ENCODE measurements at places on chromosomes 6 and 20.

DNA sequence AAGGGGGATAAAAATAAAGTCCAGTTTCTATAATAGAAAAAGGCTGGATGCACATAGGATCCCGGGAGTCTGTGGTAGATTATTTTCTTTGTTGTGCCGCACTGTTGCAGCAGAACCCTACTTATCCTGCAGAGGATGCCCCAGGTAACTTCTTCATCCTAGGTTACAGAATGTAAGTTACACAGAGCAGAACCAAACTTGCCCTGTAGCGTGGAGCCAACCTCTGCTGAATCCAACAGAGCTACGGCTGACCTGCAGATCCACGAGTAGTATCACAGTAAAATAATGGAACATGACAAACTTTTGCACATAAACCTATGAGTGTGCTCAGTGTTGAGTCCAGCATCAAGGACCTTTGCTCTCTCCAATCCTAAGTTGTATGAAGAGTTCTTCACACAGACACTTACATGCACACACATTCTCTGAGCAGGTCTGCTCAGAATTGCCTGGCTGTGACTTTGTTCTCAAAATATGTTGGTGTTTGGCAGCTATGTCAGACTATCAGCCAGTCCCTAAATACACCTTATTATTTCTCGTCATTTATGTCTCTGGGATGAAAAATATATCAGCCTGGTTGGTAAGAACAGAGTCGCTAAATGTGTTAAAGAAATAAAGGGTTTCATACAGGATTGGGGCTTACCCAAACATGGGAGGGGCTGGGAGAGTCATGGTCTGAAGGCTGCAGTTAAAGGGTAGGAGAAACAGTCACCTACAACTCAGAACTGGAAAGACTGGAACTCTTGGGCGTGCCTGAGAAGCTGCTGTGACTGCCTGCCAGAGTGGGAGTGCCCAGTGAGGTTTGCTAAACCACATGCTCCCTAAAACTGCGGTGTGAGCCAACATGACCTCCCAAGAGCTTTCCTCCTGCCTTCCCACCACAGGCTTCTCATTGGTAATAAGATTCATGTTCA is 165.1 kb upstream of the SLC24A3 start:
- no peak for DNase-seq

DNA sequence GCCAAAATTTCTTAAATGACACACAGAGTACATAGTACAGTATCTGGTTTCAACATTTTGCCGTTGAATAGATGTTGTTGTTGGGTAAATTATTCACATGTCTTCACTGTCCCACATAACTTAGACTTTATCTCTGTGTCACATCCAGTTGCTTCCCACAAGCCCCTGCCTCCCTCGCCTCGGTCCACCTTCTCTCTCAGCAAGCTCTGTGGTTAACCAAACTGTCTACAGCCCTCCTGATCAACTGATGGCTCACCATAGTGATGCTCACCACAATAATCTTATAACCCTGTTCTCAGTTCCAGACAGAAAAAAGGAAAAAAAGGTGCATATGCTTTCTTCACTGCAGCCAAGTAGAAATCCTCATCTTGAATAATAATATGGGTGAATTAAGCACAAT is 23.0 kb downstream of the IL17F start:
- no peak for DNase-seq

DNA sequence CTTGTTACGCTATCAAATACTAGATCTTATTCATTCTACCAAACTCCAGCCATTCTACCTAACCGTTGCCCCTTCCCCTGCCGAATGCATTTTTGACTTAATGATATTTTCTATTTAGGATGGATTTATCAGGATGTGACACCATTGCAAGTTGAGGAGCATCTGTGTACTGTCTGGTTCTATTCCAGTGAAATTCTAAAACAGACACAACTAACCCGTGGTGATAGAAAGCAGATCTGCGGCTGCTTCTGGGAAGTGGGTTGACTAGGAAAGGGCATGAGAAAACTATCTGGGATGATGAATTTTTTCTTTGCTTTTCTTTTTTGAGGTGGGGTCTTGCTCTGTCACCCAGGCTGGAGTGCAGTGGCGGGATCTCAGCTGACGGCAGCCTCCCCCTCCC is 20.7 kb upstream of the SRC start:
- DNase-seq = no peak

GRCh38 chr20:50133041-50133440 is 20.1 kb upstream of the UBE2V1 start:
- peak; percentile 20 for DNase-seq

DNA sequence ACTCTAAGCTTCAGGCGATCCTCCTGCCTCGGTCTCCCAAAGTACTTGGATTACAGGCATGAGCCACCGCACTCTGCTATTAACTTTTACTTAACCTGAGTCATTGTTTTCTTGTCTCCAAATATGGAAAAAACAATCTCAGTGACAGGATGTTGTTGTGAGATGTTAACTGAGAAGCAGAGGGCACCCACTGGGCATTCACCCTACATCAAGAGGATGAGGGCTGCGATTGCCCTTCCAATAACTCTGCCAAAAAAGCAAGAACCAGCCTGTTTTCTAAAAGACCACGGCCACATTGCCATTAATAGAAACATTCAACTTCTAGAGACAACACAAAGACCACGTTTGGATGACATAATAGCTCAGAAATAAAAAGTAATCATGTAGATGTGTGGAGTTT is 107.6 kb upstream of the SGK1 start:
- no peak for DNase-seq

- no peak for DNase-seq
Measured at GRCh38 chr6:129508477-129509145, 201.4 kb downstream of the ARHGAP18 start.

DNA sequence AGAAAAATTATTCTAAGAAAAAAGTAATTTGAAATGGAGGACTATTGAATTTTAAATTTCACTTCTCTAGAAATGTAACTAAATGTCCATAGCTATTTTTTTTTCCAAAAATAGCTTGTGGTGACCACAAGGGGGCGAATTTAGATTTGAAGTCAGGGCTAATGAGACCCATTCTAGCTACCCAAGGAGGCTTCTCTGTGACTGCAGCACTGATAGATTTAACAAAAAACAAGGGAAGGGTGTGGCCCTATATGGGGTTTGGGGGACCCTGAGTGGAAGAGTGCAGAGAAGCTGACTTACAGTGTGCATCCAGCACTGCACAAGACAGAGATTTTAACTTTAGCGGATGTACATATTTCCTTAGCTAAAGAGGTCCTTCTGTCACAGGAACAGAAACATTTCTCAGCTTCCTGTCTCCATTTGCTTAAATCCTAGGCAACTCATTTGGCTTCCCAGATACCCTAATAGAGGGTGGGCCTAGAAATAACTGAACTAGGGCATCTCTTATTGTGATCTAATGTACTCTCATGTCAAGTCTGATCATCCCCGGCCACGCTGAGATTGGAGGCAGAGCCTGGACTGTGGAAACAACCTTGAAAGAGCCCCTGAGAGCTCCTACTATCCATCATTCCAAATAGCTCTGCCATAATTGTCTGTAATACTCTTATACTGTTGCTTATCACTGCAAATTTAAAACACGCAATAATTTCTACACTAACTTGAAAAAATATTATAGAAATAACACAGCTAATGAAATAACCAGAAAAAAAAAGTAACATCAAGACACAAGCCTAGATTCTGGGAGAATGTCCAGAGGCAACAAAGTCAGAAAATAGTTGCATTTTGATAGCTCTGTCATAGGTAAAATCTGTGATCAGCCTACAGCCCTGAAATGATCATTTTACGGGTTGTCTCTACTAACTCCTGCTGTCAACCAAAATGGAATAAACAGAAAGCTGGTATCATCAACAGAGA is 93.6 kb downstream of the SNAP91 start:
- peak; percentile 63 for DNase-seq

GRCh38 chr6:155830531-155830930 is 374.9 kb upstream of the NOX3 start:
- no peak for DNase-seq

DNA sequence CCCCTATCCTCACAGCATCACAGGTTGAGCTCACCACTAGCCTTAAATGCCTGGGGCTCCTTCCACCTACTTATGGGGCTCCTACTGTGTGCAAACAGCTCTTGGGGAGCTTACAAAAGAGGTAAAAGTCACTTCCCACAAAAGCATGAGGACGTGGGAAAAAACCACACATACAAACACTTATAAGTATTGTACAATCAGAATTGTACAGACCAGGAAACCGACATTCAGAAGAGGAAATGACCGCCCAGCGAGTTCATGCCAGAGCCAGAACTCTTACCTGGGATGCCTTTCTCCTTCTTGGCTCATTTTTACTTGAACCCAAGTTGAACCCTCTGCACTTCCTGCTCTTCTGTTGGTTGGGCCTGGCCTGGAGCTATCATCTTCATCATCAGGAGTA is 6.3 kb upstream of the PPP1R16B start:
- no peak for DNase-seq

- peak; percentile 66 for DNase-seq
Measured at GRCh38 chr6:43770372-43771209, 580 bp downstream of the VEGFA start.

DNA sequence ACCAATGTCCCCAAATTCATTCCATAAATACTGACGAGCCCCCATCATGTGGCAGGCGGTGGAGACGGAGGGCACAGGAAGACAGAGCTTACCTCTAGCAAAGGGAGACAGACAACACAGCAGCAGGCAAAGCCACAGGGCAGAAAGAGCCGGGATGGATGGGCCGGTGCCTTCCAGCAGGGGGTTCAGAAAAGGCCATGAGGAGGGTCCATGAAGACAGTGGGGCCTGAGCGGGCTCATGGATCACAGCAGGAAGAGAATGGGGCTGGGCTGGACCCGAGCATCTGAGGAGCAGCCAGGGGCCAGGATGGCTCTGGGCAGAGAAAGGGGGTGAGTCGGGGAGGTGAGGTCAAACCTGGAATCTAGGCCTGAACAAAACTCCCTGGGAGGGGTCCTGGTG is 42.0 kb downstream of the PREX1 start:
- no peak for DNase-seq

GRCh38 chr20:63037669-63038268 is 31.0 kb upstream of the BHLHE23 start:
- no peak for DNase-seq

- no peak for DNase-seq
Measured at GRCh38 chr20:38222923-38223742, 37.4 kb downstream of the KIAA1755 start.

GRCh38 chr6:98927534-98927933 is 20.2 kb downstream of the FBXL4 start:
- DNase-seq = no peak

DNA sequence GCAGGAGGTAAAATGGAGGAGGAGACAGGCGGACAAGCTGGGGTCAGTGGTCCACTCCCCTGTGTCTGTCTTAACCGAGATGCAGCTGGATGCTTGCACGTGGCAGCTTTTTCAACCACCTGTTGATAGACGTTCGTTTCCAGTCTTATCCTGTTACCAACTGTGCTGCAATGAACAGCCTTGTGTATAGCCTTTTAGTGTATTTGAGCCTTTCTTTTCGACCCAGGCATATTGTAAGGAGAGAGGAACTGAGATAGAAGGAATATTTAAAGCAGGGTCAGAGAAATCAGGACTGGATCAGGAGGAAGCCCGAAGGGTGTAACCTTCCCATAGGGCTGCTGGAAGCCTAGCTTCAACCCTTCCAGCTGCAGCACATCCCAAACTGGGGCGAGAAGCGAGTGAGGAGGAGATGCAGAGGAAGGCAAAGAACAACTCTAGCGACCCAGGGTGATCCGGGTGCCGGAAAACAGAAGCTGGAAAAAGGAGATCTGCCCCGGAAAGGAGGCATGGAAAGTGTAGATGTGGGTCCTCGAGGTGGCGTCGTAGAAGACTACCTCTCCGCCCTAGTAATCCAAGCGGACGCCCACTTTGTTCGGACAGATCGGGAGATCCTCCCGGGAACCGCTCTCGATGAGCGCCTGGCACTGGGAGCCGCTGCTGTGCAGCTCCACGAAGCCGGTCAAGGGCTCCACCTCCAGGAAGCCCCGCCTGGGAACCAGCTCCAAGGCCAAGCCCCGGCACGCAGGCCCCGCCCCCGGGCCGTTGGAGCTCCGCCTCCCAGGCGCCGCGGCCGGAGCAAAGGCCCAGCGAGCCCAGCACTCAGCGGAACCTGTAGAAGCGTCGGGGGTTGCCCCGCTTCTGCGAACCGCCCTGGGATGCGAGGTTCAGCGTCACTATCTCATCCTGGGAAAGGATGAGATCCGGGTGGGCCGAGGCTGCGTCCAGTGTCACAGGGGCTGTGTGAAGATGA is 11.2 kb downstream of the TRIM31 start:
- DNase-seq = peak; percentile 85

DNA sequence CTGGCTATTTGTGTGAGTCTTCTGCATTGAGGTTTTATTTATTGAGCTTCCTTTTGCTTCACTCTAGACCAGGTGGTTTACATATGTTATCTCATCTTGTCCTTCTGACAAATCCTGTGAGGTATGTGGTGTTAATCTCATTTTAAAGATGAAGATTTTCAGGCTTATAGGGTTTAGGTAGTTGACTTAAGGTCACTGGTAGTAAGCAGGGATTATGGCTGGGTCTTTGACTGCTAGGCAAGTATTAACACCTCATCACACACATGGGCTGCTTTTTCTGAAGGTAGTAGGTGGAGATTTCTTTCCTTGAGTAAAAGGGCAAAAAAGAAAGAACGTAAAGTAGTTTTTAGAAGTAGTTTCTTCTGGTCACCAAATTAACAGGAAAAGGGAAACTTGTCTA is 72.6 kb downstream of the CDKAL1 start:
- DNase-seq = no peak

DNA sequence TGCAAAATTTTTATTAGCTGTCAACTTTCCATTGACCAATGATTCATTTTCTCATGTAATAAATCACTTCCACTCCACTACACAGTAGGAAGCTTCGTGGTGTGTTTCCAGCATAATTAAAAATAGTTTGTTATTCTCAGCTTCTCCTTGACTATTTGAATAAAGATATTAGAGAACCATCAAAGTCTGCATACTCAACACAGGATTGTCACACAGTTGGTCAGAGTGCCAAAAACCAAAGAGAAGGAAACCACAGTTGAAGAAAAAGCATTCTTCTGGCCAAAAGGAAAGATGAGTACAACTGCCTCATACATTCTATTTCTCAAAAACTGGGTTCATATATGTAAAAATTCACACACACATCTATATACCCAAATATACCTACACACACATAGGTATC is 455.1 kb upstream of the HSF2 start:
- no peak for DNase-seq

DNA sequence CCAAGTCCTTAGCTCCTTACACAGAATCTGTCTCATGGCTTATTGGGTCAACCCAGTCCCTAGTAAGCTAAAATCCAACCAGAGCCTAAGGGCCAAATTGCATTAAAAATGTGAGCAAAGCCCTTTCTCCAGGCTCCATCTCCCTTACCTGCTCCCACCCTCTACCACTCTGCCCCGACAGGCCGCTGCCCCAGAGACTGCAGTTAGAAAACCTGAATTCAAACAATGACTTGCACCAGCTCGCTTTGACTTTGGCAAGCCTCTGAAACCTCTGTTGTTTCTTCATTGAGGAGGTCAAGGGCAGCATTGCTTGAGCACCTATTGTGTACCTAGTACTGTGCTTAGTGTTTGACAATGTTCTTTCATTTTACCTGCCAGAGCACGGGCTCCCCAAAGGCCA is 188.1 kb upstream of the PMEPA1 start:
- DNase-seq = no peak

GRCh38 chr6:90720404-90720803 is 133.5 kb upstream of the MAP3K7 start:
- DNase-seq = no peak

- peak; percentile 8 for DNase-seq
Measured at GRCh38 chr6:28134015-28134414, 7.7 kb upstream of the ZKSCAN8 start.
